Transverse colon (tissue), 4 donors: ENCODE measurements at places on chromosomes 4 and X. TPM values are rescaled to one million over a fixed set of nuclear protein-coding genes. Genes with fewer than 3 reads are reported as not detected.

GRCh38 chrX:124726881-124727280 lies 380.5 kb downstream of the SH2D1A start:
- H3K36me3 ChIP-seq, result no peaks in the 10 kb centered on the region
- no peak overlapping the region for H3K4me3 ChIP-seq
- H3K27ac ChIP-seq, result no peak overlapping the region
- H3K4me1 ChIP-seq, result no peaks in the 10 kb centered on the region

DNA sequence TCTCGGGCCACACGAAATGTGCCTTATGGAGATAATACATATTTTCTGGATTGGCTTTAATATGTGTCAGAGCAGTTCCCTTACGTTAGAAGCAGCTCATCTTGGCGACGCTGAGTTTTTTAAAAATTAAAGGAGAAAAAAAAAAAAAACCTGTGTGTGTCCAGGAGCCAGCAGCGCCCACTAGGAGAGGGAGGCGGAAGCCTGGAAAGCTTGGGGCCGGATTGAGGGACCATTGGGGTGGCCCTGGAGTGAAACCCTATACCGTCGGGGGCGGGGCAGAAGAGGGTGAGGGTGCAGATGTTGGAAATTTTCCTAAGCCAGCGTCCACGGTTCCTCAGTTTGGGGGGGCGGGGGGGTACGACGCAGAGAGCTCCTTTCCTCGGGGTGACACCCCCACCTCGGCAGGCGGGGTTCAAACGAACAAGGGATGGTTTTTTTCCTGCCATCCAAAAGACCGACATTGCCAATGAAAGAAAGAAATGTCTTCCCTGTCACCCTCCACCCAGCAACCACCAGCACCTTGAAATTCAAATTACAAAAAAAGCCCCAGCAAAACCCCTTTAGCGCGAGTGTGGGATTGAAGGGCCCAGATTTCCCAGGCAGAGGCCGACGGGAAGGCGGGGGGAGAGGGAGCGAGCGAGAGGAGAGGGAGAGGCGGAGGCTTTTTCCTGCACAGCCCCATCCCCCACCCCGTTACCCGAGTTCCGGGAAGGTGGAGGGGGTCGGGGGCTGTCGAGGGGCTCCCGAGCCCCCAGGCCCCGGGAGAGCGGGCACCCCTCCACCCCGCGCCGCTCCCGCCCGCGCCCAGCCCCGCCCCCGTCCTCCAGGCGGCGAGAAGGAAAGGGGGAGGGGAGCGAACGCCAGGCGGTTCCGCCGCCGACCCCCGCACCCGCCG lies 859 bp downstream of the SMARCA1 start:
- H3K36me3 ChIP-seq, result no peaks in the 10 kb centered on the region
- H3K27me3 ChIP-seq, result peaks cover 11% of the 10 kb centered on the region
- DNase-seq, result peak; percentile 31
- H3K4me3 ChIP-seq, result peak overlapping the region; percentile 66
- no peaks in the 10 kb centered on the region for H3K4me1 ChIP-seq
- H3K27ac ChIP-seq, result peak overlapping the region; percentile 88

DNA sequence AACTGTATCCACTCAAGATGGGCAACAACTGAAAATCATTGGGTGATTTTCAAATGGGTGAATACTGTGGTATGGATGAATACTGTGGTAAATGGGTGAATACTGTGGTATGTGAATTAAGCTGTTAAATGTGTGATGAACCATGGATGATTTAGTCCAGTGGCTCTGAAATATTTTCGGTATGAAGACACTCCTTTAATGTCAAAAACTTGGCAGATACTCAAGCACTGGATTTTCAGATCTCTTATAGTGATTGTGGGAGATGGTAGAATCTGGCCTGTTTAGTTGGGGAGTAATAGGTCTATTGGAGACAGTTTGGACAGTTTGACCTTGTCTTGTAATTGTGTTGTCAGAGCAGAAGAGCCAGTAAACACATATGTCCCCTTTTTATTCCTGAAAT lies 45.7 kb downstream of the SSX7 start:
- H3K4me1 ChIP-seq, result no peaks in the 10 kb centered on the region
- H3K27me3 ChIP-seq, result no peaks in the 10 kb centered on the region
- DNase-seq, result no peak
- no peaks in the 10 kb centered on the region for H3K36me3 ChIP-seq
- no peak overlapping the region for H3K4me3 ChIP-seq
- no peak overlapping the region for H3K27ac ChIP-seq

DNA sequence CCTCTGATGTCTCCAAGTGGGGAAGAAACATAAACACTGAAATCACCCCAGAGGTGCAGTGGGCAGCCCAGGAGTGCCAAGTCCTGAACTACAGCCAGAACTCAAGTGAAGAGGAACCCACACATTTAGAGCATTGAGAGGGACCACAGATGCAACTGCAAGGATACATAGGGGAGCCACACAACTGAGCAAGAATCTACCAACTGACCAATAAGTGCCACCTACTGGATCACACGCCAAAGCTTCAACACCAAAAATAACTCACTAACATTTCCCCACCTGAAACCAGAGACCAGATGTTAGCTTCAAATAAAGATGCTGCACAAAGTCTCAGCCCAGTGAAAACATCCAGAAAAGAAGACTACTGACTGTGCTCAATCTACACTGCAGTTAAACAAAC lies 276.7 kb upstream of the GRIA3 start:
- no peaks in the 10 kb centered on the region for H3K4me1 ChIP-seq
- no peak overlapping the region for H3K27ac ChIP-seq
- no peak for DNase-seq
- no peak overlapping the region for H3K4me3 ChIP-seq

DNA sequence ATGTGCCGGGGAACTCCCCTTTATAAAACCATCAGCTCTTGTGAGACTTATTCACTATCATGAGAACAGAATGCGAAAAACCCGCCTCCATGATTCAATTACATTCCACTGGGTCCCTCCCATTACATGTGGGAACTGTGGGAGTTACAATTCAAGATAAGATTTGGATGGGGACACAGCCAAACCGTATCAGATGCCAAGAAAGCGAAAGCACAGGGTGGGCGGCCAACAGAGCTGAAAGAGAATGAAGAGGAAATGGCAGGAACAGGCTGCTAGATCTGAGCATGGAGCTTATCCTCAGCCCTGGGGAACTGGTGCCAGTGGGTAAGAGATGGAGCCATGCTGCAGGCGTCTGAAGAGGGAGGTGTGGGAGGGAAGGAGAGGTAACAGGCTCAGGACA lies 117.7 kb upstream of the PNPLA4 start:
- H3K27me3 ChIP-seq, result no peaks in the 10 kb centered on the region
- no peak overlapping the region for H3K4me3 ChIP-seq
- no peak overlapping the region for H3K27ac ChIP-seq
- DNase-seq, result no peak

GRCh38 chrX:150527108-150527507 lies 41.3 kb upstream of the MTM1 start:
- H3K36me3 ChIP-seq, result no peaks in the 10 kb centered on the region
- no peaks in the 10 kb centered on the region for H3K27me3 ChIP-seq
- no peak for DNase-seq
- H3K4me3 ChIP-seq, result no peak overlapping the region

- H3K36me3 ChIP-seq, result no peaks in the 10 kb centered on the region
- no peaks in the 10 kb centered on the region for H3K27me3 ChIP-seq
- no peak overlapping the region for H3K4me3 ChIP-seq
- H3K27ac ChIP-seq, result no peak overlapping the region
- DNase-seq, result no peak
- no peaks in the 10 kb centered on the region for H3K4me1 ChIP-seq
Observed at GRCh38 chr4:100569196-100569595, 51.4 kb upstream of the EMCN start.

DNA sequence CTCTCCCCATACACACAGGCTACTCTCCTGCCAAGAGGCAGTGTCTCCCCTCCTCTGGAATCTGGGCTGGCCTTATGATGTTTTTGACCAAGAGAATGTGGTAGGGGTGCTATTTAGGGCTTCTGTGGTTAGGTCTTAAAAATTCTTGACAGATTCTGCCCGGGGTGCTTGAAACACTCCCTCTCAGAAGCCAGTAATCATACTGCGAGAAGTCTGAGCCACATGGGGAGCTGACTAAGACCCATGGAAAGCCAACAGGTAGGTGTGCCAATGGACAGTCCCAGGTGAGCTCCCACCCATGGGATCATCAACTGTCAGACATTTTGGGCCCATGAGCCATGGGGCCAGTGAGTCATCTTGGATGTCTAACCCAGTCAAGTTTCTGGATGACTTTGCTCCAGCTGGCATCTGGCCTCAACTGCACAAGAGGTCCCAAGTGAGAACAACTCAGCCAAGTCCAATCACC lies 315.7 kb downstream of the FBXW7 start:
- H3K36me3 ChIP-seq, result no peaks in the 10 kb centered on the region
- no peak for DNase-seq
- no peaks in the 10 kb centered on the region for H3K27me3 ChIP-seq
- no peak overlapping the region for H3K27ac ChIP-seq
- H3K4me1 ChIP-seq, result no peaks in the 10 kb centered on the region

- no peaks in the 10 kb centered on the region for H3K4me1 ChIP-seq
- H3K36me3 ChIP-seq, result no peaks in the 10 kb centered on the region
- H3K27ac ChIP-seq, result no peak overlapping the region
- no peak overlapping the region for H3K4me3 ChIP-seq
- DNase-seq, result no peak
Observed at GRCh38 chr4:22093126-22093525, 144.6 kb upstream of the KCNIP4 start.

- no peak overlapping the region for H3K27ac ChIP-seq
- no peak for DNase-seq
- no peaks in the 10 kb centered on the region for H3K27me3 ChIP-seq
- H3K4me3 ChIP-seq, result no peak overlapping the region
Observed at GRCh38 chr4:35643661-35644060, 600.7 kb downstream of the ARAP2 start.

DNA sequence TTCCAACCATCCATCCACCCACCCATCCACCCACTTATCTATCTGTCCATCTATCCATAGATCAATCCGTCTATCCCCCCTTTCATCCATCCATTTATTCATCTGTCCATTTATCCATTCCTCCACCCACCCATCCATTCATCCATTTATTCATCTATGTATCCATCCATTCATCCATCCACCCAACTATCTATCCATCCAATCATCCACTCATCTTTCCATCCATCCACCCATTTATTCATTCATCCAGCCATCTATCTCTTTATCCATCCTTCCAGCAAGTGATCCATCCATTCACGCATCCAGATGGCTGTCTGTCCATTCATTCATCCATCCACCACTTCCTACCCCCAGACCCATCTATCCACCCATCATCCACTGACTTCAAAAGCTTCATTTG lies 84.0 kb upstream of the CD99 start:
- no peak overlapping the region for H3K4me3 ChIP-seq
- DNase-seq, result no peak
- H3K27ac ChIP-seq, result no peak overlapping the region
- peaks cover 4% of the 10 kb centered on the region for H3K36me3 ChIP-seq

DNA sequence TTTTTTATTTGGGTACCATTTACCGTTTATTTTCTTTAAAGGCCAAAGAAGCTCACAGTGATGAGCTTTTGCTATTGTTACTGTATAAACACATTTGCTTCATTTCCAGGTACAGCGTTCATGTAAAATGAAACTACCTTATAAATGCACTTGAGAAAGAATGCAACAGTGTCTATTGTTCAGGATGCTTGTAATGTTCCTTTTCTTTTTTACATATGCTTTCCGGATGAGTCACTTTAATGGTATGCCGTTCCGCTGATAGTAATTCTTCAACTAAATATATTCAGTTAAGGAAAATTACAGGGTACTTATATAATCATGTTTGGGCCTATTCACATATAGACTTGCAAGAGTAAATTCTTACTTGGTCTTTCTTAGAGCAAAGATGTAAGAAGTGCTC lies 354.9 kb downstream of the RPA4 start:
- no peaks in the 10 kb centered on the region for H3K4me1 ChIP-seq
- H3K36me3 ChIP-seq, result no peaks in the 10 kb centered on the region
- no peak for DNase-seq
- no peak overlapping the region for H3K4me3 ChIP-seq
- no peak overlapping the region for H3K27ac ChIP-seq
- H3K27me3 ChIP-seq, result no peaks in the 10 kb centered on the region

DNA sequence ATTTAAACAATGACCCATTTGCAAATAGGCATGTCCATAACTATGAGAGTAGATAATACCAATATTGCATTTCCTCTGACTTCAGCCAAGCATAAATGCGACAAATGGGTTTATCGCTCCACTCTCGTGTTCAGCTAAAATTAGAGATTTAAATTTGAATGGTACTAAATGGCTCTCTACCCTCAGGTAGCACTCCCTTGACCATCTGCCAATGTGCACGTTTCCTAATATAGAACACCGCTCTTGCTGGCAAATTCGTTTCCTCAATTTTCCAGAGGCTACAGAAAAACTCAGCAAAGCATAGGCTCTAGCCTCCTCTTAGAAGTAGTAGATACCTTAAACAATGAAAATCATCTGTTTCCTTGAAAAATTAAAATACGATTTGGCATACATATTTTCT lies 251.6 kb downstream of the ADGRA3 start:
- no peaks in the 10 kb centered on the region for H3K27me3 ChIP-seq
- H3K27ac ChIP-seq, result no peak overlapping the region
- no peaks in the 10 kb centered on the region for H3K36me3 ChIP-seq
- no peak for DNase-seq
- no peaks in the 10 kb centered on the region for H3K4me1 ChIP-seq

- no peaks in the 10 kb centered on the region for H3K4me1 ChIP-seq
- no peak overlapping the region for H3K27ac ChIP-seq
- H3K4me3 ChIP-seq, result no peak overlapping the region
- peaks cover 4% of the 10 kb centered on the region for H3K36me3 ChIP-seq
- no peak for DNase-seq
Observed at GRCh38 chr4:36209941-36210649, 34.2 kb downstream of the ARAP2 start.

GRCh38 chr4:828641-829271 lies 2.8 kb upstream of the CPLX1 start:
- H3K36me3 ChIP-seq, result no peaks in the 10 kb centered on the region
- no peak for DNase-seq
- no peak overlapping the region for H3K27ac ChIP-seq
- H3K4me1 ChIP-seq, result peaks cover 4% of the 10 kb centered on the region

- DNase-seq, result no peak
- no peaks in the 10 kb centered on the region for H3K36me3 ChIP-seq
- no peaks in the 10 kb centered on the region for H3K27me3 ChIP-seq
- no peak overlapping the region for H3K4me3 ChIP-seq
Observed at GRCh38 chr4:183355405-183355804, 33.2 kb upstream of the CLDN24 start.

DNA sequence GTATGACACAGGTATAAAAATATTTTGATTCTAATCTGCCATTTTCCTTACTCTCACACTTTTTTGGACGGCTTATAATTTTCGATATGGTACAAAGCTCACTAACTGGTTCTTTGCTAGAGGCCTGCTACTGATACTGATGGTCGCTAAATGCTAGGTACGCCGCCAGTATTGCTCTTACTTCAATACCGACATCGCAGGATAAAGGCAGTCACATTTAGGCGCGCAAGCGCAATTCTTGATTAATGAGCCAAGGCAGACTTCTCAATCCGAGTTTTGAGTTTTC lies 557 bp upstream of the USP38 start:
- peak overlapping the region; percentile 89 for H3K4me3 ChIP-seq
- peaks cover 4% of the 10 kb centered on the region for H3K4me1 ChIP-seq
- H3K36me3 ChIP-seq, result no peaks in the 10 kb centered on the region
- DNase-seq, result no peak
- peak overlapping the region; percentile 96 for H3K27ac ChIP-seq

CORIN gene
- not detected for total RNA-seq

LCORL gene
- total RNA-seq, result 25.8 TPM

TNMD gene
- total RNA-seq, result 1.1 TPM

NWD2 gene
- not detected for total RNA-seq

RIBC1 gene
- total RNA-seq, result not detected

TRAM1L1 gene
- total RNA-seq, result 0.48 TPM

SERPINA7 gene
- not detected for total RNA-seq

UGT8 gene
- total RNA-seq, result 41.0 TPM

KCNE5 gene
- not detected for total RNA-seq

BMP2K gene
- total RNA-seq, result 12.3 TPM

HMGB2 gene
- 9.4 TPM for total RNA-seq

AREG gene
- total RNA-seq, result 22.7 TPM

SPANXN3 gene
- not detected for total RNA-seq

RBM46 gene
- total RNA-seq, result not detected

SSX3 gene
- total RNA-seq, result not detected

PLK4 gene
- 1.4 TPM for total RNA-seq
